ENCODE measurements at places on chromosomes 1 and 21.

DNA sequence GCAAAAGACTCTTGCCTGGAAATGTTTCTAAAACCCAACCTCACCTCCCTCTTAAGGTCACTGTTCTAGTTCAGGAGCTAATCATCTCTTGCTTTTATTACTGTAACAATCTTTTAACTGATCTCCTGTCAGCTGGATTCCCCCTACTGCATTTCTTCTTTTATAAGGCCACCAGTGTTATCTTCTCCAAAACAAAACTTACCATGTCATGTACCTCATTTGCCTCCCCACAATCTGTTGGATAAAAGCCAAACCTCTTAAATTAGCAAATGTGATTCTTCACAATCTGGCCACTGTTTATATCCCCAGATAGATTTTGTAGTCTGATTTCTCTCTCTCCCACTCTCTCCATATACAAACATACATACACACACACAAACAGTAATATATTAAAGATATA lies 143.3 kb downstream of the DENND1B start:
- no peak for DNase-seq

- DNase-seq = no peak
Observed at GRCh38 chr1:26094076-26094669, 17.5 kb upstream of the PDIK1L start.

- no peak for DNase-seq
Observed at GRCh38 chr1:10943991-10944730, 68.3 kb upstream of the TARDBP start.

GRCh38 chr1:30648408-30649000 lies 74.9 kb downstream of the MATN1 start:
- no peak for DNase-seq

- DNase-seq = no peak
Observed at GRCh38 chr1:150981177-150981804, 801 bp upstream of the ANXA9 start.

- DNase-seq = no peak
Observed at GRCh38 chr1:169138866-169139670, 32.6 kb downstream of the ATP1B1 start.

- DNase-seq = no peak
Observed at GRCh38 chr1:44367944-44368343, 12.9 kb upstream of the ERI3 start.

DNA sequence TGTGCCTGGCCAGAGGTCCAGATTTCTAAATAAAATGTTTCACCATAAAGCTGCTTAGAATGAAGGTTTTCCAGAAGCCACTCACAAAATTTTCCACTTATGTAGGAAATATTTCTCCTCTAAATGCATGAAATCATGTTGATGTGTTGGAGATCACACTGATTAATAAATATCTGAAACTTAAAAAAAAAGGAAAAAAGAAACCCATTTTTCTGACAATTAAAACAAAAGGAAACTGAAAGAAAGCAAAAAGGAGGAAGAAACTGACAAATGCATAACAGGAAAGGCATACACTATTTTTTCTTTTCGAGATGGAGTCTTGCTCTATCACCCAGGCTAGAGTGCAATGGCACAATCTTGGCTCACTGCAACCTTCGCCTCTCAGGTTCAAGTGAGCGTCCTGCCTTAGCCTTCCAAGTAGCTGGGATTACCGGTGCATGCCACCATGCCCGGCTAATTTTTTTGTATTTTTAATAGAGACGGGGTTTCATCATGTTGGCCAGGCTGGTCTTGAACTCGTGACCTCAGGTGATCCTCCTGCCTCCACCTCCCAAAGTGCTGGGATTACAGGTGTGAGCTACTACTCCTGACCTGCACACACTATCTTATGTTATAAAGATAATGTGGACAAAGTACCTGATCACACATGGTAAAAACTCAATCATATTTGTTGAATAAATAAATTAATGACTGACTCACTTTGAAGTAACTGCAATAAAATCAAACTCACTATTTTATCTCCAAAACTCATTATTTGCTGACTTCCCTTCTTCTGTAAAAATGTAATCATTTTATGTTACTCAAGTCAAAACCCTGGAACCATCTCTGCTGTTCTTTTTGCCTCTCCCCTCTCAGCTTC lies 149.8 kb upstream of the NR5A2 start:
- no peak for DNase-seq

DNA sequence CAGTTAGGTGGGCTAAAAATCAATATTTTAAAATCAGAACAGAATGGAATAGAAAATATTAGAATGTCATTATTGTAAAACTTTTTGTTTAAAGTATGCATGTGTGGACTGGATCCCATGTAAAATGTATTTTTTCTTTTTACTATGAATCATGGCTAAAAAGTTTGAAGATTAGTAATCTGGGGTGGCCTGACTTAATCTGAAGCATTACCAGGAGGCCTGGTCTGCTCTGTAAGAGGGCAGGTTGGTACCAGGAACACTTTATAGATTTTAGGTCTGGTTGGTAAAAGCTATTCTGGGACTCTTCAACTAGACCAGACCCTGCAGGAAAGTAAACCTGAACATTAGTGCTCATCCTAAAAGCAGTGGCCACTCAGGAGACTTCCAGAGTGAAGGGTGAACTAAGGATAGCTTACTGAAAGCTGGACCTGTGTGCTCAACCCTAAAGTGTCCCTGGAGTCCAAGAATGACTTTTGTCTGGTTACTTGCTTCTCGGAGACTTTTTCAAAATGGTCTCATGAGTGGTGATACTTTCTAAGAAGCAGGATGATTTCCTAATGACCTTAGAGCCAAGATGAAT lies 16.5 kb downstream of the RGL1 start:
- DNase-seq = no peak

- no peak for DNase-seq
Observed at GRCh38 chr1:241129207-241129960, 227.6 kb downstream of the RGS7 start.

DNA sequence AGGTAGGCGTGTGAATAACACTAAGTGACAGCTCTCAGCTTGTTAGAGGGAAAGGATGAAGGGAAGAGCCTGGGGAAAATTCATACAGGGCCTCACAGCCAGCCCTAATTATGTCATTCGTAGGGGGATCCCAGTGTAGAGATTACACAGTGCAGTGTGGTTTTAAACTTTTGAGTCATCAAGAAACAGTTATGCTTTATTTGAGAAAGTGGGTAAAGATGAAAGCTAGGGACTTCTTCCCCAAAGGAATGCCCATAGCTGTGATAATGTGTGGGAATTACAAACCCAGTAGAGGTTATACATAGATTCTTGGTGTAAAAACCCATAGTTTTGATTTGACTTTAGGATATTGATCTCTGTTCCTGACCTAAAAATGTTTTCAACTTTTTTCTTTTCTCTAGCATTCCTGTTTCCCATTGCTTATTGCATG lies 1.9 kb downstream of the TTF2 start:
- DNase-seq = no peak

DNA sequence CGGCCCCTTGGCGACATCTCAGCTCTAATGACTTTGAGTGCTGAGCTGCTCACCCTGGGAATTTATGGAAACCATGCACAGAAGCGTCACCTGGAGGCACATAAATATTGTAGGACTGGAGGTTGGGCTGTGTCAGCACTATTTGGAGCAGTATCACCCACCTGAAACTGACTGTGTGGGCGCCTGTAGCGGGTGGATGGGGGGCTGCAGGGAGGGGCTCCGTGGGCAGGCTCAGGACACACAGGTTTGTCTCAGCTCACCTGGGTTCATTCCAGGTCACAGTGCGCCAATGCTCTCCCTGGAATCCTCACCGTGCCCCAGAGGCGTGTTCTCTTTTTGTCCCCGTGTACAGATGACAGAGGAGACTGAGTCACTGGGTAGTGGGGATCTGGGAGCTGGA lies 74.8 kb upstream of the ACTL8 start:
- DNase-seq = no peak

DNA sequence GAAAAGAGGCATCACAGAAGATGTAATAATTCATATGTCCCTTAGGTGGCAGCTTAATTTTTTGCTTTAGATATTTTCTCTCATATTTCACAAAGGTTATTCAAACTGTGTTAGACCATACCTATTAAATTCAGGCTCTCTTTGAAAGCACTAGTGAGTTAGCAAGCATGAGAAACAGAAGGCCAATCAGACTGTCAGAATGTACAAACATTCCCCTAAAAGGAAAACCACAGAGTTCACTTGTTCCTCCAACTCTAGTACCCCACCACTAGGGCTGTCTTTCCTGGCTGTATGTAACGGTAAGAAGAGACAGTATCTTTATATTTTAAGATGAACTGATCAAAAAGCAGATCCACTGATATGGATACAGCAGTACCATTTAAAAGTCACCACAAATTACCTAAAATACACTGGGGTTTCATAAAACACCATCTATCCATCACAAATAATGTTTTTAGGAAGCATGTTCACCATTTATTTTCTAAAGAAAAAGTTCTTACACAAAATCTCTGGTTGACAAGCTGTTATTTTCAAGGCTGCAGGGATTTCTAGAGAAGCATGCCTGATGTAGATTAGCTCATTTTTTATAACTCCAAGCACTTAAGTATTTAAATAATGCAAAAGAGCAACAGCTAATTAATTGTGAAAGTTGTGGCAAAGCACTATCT lies 1.8 kb downstream of the ARPC5 start:
- DNase-seq = peak; percentile 78

GRCh38 chr21:41631564-41632461 lies 123.9 kb upstream of the TMPRSS2 start:
- DNase-seq = no peak

- DNase-seq = no peak
Observed at GRCh38 chr1:16605532-16606505, 7.5 kb downstream of the NBPF1 start.

- no peak for DNase-seq
Observed at GRCh38 chr1:10841118-10841517, 44.7 kb upstream of the CASZ1 start.

- DNase-seq = no peak
Observed at GRCh38 chr1:230170153-230170547, 103.1 kb downstream of the GALNT2 start.

- DNase-seq = no peak
Observed at GRCh38 chr1:152372672-152373071, 12.9 kb upstream of the FLG2 start.

GRCh38 chr1:99855914-99856450 lies 5.8 kb downstream of the AGL start:
- DNase-seq = no peak

DNA sequence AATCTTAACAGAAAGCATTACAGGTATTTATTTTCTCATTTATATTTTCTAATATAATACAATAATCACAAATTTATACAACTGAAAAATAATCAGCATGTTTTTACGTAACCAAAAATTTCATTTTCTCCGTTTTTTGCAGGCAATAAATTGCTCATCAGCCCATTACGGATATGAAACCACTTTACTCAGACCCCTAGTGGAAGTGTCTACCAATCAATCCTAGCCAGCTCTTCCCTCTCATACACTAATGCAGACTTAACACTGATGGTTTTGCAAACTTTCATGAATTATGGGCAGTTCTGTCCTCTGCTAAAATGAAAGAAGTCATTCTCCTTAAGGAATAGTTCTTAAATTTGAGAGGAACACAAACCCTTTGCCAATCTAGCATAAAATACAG lies 124.7 kb downstream of the EIF4G3 start:
- no peak for DNase-seq

- DNase-seq = no peak
Observed at GRCh38 chr1:8652467-8653046, 164.9 kb downstream of the RERE start.

DNA sequence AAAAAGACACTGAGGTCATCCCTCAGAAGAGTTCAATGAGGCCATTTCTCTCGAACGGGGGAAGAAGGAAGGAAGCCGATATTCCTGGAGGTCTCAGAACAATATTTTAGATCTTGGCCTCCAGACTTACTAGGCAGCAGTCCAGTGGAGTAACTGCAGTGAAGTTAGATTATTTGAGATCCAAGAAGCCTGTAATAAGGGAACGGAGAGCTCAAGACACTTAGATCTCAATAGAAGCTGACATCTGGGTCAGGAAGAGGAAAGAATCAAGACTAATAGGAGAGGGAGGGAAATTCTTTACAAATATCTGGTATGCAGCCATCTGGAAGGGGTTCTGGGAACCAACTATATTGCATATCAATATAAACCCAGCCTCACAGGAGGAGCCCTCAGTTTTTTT lies 13.6 kb upstream of the ENAH start:
- DNase-seq = no peak

- DNase-seq = no peak
Observed at GRCh38 chr1:246221485-246222255, 285.4 kb downstream of the SMYD3 start.

- no peak for DNase-seq
Observed at GRCh38 chr1:37656881-37657280, 22.2 kb upstream of the RSPO1 start.

- DNase-seq = no peak
Observed at GRCh38 chr21:20545454-20545853, 452.8 kb upstream of the NCAM2 start.

GRCh38 chr21:25512095-25513081 lies 94.9 kb downstream of the MRPL39 start:
- no peak for DNase-seq

GRCh38 chr1:14137411-14138134 lies 437.6 kb downstream of the PRDM2 start:
- DNase-seq = no peak

GRCh38 chr1:188670837-188671236 lies 1806.8 kb downstream of the BRINP3 start:
- no peak for DNase-seq

DNA sequence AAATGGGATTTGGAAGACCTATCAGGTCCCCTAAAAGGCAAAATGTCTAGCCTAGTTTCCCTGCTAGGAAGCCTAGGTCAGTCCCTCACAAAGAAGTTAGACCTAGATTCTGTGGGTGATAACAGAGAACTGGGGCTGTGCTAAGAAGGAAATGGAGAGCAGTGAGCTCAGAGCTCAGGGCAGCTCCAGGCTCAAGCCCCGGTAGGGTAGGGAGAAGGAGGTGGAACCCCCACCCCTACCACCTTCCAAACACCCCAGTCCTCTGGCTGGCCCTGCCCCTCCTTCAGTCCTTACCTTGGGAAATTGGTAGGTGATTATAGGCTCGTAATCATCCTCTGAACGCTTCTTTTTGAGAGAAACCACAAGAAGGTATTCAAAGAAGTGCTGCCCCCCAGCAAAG lies 1.1 kb downstream of the DENND2D start:
- no peak for DNase-seq

DNA sequence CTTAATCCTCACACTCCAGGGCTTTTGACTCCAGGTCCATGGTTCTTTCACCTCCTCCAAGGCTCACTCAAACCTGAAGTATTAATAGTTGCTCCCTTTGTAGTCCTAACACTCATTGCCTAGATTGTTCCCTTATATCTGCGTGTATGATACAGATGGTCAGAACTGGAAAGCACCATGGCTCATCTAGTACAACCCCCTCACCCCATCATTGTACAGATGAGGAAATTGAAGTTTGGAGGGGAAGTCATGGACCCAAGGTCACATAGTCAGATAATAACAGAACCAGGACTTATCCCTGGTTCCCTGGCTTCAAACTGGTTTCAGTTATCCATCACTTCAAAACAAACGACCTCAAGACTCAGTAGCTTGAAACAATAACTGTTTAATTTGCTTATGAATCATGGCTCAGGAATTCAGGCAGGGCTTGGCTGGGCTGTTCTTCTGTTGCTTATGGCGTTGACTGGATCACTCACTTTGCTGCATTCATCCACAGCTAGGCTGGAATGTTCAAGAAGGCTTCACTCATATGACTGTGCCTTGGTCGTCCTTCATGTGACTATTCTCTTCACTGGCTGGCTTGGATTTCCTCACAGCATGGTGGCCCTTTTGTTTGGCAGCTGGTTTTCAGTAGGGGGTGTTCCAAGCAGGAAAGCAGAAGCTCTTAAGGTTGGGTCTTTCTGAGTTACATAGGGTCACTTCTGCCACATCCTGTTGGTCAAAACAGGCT lies 5.0 kb downstream of the NOS1AP start:
- DNase-seq = no peak
